ENCODE measurements at places on chromosomes 16 and 17.

GRCh38 chr16:53792161-53792951, 88.4 kb downstream of the FTO start:
- no peak for DNase-seq

DNA sequence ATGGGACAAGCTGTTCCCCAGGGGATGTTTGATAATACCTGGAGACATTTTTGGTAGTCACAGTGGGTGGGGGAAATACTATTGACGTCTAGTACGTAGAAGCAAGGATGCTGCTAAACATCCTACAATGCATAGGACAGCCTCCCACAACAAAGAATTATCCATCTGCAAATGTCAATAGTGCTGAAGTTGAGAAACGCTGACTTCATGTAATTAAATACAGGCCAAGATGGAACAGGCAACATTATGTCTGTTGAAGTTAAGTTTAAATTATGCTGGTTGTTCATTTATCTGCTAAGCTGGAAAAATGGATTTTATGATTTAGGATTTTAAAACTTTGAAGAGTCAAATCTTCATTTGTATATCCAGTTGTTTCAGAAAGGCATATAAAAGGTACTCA, 341.2 kb upstream of the DYNLRB2 start:
- DNase-seq = no peak

DNA sequence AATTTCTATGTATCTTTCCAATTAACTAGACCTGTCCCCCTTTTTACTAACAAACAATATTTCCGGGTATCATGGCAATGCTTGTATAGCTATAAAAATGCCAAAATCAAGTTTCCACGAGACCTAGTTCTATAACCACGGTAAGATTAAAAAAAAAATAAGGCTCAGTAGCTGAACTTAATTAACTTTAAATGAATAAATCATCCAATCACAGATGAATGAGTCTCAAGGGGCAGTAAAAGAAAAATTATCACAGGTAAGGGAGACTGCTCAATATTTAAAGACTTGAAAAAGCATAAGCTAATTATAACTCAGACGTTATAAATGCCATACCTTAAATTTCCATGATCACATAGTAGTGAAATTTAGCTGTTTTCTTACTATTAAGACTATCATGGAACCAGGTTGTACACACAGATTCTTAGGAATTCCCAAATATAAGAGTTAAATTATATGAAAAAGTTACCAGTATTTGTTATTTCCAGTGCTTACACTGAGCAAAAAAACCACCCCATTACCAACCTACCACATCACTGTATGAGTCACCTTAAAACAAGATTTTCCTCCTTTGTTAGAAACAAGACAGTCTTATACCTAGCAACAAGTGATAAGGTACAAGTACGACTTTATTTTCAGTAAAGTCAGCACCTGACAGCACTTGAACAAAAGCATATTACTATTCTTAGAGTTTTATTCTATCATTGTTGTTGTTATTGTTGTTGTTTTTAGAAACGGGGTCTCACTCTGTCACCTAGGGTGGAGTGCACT, 20.6 kb downstream of the SSH2 start:
- no peak for DNase-seq

- DNase-seq = no peak
These were observed 4.3 kb upstream of the HSF5 start for GRCh38 chr17:58492238-58493121.

GRCh38 chr17:78349891-78350642, 9.8 kb downstream of the SOCS3 start:
- no peak for DNase-seq

GRCh38 chr16:9008601-9009260, 45.0 kb upstream of the USP7 start:
- DNase-seq = peak; percentile 35

Data from nucleus accumbens (tissue), 56 donors.